ENCODE measurements at places on chromosomes 3 and 15.

GRCh38 chr15:71290002-71290401, 174.7 kb downstream of the THSD4 start:
- DNase-seq, result no peak

- no peak for DNase-seq
Observed at GRCh38 chr3:11221818-11222415, 50.3 kb upstream of the ATG7 start.

DNA sequence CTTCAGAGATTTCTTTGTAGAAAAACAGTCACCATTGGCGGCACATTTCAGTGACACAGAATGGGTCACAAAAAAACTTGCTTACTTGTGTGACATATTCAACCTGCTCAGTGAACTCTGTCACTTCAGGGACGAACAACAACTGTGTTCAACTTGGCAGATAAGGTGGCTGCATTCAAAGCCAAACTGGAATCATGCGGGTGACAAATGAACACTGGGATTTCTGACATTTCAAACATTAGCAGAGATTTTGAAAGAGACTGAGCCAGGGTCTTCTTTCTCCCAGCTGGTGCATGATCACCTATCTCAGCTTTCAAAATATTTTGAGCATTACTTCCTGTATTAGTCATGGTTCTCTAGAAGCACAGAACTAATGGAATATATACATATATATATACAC, 1.9 kb upstream of the EID1 start:
- no peak for DNase-seq

GRCh38 chr3:131622726-131623125, 120.0 kb upstream of the MRPL3 start:
- DNase-seq, result no peak

- no peak for DNase-seq
Observed at GRCh38 chr3:164737174-164737573, 341.1 kb downstream of the SI start.

- no peak for DNase-seq
Observed at GRCh38 chr3:38968891-38969290, 82.9 kb downstream of the SCN11A start.

GRCh38 chr3:21795921-21796320, 44.9 kb upstream of the ZNF385D start:
- no peak for DNase-seq

DNA sequence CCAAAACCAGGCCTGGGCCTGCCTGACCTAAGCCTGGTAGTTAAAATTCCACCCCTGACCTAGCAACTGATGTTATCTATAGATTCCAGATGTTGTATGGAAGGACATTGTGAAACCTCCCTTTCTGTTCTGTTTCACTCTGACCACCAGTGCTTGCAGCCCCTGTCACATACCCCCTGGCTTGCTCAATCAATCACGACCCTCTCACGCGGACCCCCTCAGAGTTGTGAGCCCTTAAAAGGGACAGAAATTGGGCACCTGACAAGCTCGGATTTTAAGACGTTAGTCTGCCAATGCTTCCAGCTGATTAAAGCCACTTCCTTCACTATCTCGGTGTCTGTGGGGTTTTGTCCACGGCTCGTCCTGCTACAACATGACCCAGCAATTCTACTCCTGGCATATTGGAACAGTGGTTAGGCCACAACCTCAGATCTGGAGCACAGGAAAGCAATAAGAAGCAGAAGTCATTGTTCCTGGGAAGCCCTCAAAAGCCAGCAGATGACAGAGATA, 36.7 kb upstream of the LHFPL4 start:
- no peak for DNase-seq

- no peak for DNase-seq
Observed at GRCh38 chr15:68265081-68265480, 12.5 kb upstream of the FEM1B start.

- no peak for DNase-seq
Observed at GRCh38 chr3:117181222-117181621, 471.6 kb downstream of the TUSC7 start.

DNA sequence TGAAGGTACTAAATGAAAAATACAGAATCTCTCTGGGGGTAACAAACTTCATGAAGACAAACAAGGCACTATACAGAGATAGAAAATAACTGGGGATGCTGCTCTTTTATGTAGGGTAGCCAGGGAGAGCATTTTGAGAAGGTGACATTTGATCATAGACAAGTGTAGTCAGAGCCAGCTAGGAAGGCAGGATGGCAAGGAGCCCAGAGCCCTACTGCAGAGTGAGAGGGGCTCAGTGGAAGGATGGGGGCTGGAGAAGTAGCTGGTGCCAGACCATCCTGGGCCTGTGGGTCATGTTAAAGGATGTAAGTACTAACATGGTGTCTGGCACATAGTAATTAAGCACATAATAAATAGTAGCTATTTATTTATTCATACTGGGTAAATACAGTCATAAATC, 133.6 kb downstream of the MEIS2 start:
- no peak for DNase-seq

DNA sequence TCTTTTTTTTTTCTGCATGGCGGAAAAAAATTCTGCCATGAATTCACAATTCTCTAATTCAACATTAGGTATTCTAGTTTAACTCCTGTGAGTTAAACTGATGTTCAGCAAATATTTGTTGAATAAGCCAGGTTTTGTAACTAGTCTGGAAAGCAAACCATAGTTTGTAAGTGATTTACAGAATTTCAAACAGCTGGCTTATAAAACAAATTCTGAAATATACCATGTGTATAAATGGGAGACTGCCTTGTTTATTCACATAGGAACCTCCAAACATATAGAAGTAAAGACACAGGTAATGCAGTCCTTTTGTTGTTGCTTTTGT, 101.1 kb downstream of the IL1RAP start:
- DNase-seq, result no peak

- no peak for DNase-seq
Observed at GRCh38 chr3:18672561-18672960, 247.4 kb upstream of the SATB1 start.

GRCh38 chr15:64249883-64250575, 87.2 kb upstream of the PPIB start:
- no peak for DNase-seq

GRCh38 chr3:183584246-183584913, 28.9 kb upstream of the KLHL6 start:
- DNase-seq, result no peak

DNA sequence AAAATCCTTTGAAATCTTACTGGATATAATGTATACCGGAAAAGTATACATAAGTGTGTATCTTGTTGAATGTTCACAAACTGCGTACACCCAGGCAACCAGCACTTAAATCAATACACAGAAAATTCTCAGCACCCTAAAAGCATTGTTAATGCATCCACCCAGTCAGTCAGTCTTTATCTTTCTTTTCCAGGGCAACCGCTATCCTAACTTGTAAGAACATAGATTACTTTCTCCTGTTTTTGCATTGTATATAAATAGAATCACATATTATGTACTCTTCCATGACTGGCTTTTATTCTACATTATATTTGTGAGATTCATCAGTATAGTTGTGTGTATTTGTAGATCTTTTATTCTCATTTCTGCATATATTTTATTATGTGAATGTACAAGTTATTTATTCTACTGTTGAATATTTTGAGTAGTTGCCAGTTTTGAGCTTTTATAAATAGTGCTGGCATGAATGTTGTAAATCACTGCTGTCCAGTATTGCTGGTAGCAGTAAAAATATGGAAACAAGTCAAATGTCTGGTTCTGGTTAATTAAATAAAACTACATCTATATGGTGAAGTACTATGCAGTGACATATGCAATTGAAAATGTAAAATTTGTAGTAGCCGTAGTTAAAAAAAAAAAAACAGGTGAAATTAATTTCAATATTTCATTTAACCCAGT, 62.1 kb downstream of the PDCD6IP start:
- no peak for DNase-seq

GRCh38 chr3:102741105-102741504, 306.3 kb downstream of the ZPLD1 start:
- no peak for DNase-seq

- DNase-seq, result no peak
Observed at GRCh38 chr3:52279596-52279995, 1.1 kb upstream of the WDR82 start.
